ENCODE measurements at places on chromosomes 11 and 22.

GRCh38 chr22:46119729-46120419 lies 30.5 kb upstream of the PPARA start:
- peak; percentile 87 for DNase-seq

GRCh38 chr22:30413001-30413400 lies 12.6 kb upstream of the MTFP1 start:
- DNase-seq: no peak

DNA sequence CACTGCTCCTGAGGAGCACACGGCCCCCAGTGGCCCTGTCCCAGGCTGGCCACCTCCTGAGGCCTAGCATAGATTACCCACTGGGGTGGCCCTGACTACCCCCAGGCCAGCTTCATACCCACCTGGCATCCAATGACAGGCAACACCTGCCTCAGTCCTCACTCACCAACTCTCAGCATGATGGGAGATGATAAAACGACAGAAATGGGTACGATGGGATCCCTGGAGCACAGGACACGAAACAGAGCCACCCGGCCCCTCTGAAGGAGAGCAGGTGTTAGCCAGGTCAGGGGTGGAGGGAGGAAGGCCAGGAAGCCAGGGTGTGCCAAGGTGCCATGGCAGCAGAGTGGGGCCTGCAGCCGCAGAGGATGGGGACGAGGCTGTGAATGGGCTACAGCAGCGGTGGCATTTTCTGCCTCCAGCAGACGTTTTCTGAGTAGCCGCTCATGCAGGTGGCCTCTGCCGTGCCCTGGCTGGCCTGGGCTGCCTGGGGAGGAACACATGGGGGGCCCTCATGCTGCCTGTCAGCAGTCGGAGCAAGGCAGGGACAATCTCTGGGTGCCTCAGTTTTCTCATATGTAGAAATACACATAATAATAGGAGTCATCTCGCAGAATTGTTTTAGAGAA lies 50.2 kb upstream of the FGF3 start:
- DNase-seq: no peak

DNA sequence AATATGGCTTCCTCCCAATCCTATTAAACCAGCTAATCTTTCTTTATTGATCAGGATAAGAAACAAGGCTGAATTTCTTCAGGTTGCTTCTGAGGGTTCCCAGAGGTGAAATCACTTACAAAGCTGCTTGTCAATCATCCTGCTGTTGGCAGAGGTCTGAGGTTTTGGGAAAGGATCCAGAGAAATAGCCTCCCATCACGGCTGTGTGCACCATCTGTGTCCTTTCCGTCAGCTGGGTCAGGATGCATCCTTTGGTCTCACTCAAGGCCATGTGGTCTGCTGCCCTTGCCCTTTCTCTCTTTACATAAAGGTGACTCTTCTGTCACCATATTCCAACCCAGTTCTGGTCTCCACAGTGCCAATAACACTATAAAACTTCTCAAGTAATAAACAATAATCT lies 113.4 kb upstream of the TEAD1 start:
- no peak for DNase-seq

DNA sequence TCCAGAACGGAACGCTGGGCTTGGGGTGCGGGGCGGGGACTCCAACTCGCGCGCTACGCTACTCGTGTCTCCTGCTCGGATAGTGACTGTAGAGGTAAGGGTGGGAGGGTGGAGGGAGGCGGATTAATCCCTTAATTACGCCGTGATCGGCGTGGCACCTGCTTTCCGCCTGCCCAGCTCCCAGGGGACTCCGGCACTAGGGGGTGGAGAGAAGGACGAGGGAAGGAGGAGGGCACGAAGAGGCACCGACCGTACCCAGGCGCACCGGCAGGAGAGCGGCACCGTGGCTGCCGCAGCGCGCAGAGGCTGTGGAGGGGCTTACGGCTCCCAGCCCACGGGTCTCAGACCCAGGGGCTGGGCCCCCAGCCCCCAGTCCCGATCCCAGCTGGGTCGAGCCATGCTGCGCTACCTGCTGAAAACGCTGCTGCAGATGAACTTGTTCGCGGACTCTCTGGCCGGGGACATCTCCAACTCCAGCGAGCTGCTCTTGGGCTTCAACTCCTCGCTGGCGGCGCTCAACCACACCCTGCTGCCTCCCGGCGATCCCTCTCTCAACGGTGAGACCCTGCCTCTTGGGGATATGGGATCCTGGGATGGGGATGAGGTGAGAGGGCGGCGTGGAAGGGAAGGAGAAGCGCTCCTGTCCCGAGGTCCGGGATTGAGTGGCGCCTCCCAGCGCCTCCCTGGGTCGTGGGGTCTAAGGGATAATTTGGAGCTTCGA lies at the start of gene ROBO3:
Gene ROBO3, plus strand, starts transcription at position 252 of the 721 bp plus-strand sequence. Its CDS starts 146 bp downstream, at position 398.
- DNase-seq: no peak

GRCh38 chr22:19122752-19123492 lies 710 bp upstream of the DGCR2 start:
- DNase-seq: peak; percentile 20

DNA sequence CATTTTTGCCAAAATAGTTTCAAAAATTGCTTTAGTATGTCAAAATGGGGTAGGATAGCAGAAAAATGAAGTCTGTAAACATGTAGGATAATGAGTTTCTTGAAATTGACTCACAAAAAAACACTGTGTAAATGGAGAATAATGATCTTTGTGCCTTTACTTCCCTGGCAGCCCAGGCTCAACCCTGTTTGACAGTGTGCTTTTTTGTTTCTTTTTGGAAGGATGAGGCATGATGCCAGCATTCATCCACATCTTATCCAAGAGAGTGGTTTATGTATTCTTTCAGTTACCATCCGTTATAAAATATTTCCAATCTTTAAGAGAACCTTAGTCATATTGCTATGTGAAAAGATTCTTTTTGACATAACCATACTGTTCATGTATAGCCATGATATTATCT lies 70.6 kb downstream of the ARHGAP42 start:
- DNase-seq: no peak

GRCh38 chr11:65595543-65596281 lies at the start of gene KCNK7:
KCNK7 (minus strand) TSS chr11:65595800; CDS start chr11:65595772, 28 bp downstream.
- DNase-seq: no peak

- peak; percentile 40 for DNase-seq
Observed at GRCh38 chr11:116970485-116971292, 127.5 kb downstream of the SIK3 start.

- DNase-seq: no peak
Observed at GRCh38 chr11:74691755-74692154, 39.5 kb downstream of the CHRDL2 start.

DNA sequence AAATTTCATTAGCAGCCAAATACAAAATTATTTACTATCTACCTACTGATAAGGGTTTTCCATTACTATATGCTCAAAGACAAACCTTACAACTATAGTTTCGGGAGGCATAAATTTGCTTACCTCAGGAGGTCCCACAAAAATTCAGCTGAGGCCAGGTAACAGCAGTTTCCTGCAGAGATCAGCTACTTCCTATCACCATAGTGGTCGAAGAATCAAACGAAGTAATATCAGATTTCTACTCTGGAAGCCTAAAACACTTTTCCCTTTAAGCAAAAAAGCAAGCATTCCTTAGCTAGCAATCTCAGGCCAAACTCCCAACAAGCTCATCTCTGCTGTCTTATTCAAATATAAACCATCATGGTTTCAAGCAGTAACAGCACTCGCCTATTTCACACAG lies 3.1 kb downstream of the NAP1L4 start:
- peak; percentile 42 for DNase-seq

- no peak for DNase-seq
Observed at GRCh38 chr11:25667871-25668270, 664.1 kb upstream of the ANO3 start.

DNA sequence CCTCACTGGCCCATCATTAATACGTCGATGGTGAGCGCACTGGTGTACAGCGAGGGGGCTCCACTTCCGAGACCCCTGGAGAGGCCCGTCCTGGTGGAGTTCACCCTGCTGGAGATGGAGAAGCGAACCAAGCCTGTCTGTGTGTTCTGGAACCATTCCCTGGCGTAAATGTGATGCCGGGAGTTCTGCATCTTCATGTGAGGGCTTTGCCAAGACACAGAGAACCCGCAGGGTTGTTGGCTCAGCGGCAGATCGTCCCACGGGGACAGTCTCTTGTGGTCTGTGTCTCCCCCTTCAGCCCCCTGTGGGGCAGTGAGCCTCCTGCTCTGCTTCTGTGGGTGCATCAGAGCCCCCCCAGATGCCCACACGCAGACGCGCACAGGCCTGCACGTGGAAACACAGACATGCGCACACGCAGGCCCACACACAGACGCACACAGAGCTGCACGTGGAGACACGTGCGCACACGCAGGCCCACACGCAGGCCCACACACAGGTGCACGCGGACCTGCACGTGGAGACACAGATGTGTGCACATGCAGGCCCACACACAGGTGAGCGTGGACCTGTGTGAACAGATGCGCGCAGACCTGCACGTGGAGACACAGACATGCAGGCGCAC lies 55.8 kb upstream of the PRODH start:
- DNase-seq: no peak

DNA sequence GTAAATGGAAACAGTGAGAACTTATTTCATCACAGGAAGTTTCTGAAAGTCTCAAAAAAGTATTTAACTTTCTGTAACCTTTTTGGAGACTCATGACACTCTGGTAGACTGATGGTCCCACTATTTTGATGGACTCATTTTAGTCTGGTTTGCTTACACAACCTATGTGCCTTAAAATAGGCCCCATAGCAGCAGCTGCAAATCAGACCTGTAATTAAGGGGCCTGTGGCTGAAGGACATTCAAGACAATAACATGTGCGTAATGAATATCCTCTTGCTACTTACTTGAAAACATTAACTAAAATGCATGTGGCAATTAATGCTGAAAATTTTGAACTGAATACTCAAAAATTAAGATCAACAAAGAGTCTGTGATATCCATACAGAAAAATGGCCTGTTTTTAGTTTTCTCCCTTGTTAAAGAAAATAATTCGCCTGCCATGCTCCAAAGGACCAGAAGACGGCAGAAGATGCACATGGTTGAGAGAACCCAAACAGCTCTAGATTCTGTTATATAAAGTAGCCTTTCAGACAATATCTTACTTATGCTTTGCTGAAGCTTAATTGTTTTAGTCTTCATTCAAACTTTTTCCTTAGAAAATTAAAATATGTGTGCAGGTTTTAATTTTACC lies 568.5 kb downstream of the KCNA4 start:
- peak; percentile 41 for DNase-seq

DNA sequence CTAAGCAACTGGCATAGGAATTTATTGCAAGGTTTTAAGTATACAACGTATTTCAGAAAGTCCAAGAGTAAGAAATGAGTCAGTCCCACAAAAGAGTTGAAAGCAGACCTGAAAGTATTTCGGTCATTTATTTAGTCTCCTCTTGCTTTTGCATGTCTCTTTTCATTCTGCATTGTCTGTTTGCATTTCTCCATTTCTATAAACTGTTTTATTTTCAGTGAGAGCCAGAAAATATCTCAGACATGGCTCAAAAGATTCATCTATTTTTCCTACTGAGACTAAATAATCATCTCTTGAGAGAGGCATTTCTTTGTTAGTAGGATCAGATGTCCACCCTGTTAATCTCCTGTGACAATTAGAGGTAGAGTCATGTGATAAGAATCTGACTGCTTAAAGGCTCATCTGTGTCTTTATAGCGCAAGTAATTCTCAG lies 219.1 kb upstream of the CCDC179 start:
- peak; percentile 70 for DNase-seq

DNA sequence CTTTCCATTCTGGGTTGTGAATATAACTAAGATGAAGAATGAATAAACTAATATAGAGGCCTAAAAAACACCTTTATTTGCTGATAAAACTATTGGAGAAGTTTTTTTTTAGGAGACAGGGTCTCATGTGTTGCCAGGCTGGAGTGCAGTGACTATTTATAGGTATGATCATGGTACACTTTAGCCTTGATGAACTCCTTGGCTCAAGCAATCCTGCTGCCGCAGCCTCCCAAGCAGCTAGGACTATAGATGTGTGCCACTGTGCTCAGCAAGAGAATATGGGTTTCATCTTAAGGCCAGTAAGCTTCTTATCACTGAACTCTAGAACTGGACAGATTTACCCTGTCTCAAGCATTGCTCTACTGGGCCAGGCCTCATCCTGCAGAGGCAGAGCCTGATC lies 26.6 kb downstream of the CCDC90B start:
- no peak for DNase-seq

GRCh38 chr11:131606811-131607335 lies 236.5 kb downstream of the NTM start:
- no peak for DNase-seq

DNA sequence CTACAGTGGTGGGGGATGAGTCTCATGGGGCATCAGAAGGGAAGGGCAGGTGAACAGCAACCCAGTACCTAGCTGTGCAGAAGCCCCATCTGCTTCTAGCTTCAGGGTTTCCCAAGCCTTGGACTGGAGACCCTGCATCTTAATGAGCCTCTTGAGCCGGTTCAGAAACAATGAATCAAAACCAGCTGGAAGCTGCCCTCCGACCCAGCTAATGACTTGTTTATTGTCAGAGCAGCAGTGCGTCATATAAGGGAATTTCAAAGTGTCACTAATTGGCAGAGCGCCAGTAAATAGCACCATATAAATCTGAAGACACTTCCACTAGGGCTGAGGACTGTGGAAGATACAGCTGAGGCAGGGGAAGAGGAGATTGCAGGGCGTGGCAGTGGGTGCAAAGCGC lies 57.5 kb downstream of the RPUSD4 start:
- DNase-seq: peak; percentile 18

- DNase-seq: no peak
Observed at GRCh38 chr11:119506436-119506835, 83.5 kb upstream of the THY1 start.

GRCh38 chr11:106021967-106022794 lies at the start of gene MSANTD4:
MSANTD4 (minus strand) TSS chr11:106022240; CDS start chr11:106010917, 11,323 bp downstream.
- DNase-seq: peak; percentile 100

- DNase-seq: no peak
Observed at GRCh38 chr11:3092603-3093141, 35.4 kb upstream of the CARS1 start.

DNA sequence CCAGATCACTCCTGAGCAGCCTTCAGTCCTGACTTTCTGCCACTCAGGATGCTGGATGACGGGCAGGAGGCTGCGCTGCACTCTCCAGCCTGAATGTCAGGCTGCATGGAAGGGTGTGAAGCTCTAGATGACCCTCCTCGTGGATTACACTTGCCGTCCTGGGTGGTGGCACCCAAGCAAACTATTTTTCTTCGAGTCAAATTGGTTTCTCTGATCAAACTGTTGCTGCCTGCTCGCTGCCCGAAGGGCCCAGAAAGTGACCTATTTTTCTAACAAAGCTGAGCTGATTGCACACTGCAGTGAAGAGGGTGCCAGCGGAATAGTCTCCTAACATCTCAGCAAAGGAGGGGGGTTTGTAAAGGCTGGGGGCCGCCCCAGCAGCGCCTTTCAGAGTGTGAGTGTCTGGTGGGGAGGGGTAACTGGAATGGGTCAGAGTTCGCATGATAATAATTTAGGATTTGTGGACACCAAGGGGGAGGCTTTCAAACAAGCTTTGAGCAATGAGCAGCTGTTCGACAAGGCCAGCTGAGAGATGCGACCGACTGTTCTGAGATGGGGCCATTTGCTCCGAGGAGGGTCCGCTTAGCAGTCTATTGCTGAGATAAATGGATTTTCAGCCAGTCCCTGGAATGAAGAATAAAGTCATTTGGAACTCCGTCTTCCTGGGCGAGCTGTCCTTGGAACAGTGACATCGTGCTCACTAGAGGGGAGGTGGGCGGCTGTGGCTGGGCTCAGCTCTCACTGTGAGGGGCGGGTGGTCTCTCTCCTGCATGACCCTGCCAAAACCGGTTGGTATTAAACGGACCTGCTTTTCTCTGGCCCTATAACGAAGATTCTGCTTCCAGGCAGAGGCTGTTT lies 537.6 kb downstream of the BRD1 start:
- no peak for DNase-seq

- DNase-seq: no peak
Observed at GRCh38 chr11:2516276-2517015, 71.6 kb downstream of the KCNQ1 start.

All from iris pigment epithelial cell (primary cell).